ENCODE measurements at places on chromosomes 3 and 15.
A peak's percentile ranks its signal among the peaks of the same experiment; 100 is the strongest.

DNA sequence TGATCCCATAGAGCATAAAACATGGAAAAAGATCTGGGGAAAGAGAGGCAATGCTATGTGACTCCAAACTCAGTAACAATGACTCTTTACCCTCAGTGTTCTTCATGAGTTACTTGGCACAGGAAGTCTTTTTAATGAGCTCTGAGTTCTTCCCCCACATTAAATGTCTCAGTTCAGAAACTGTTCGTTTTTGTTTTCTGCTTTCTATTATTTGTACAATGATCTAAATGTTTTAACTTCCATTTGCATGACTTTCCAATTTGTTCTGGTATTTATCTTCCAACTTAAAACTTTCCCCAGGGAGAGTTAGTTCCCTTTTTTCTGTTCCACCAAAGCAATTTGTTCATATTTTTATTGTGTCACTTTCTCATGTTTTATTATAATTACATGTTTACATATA lies 177.0 kb upstream of the ZBTB20 start:
- DNase-seq: no peak

GRCh38 chr3:119639494-119640350 lies 20.7 kb downstream of the POPDC2 start:
- no peak for DNase-seq

DNA sequence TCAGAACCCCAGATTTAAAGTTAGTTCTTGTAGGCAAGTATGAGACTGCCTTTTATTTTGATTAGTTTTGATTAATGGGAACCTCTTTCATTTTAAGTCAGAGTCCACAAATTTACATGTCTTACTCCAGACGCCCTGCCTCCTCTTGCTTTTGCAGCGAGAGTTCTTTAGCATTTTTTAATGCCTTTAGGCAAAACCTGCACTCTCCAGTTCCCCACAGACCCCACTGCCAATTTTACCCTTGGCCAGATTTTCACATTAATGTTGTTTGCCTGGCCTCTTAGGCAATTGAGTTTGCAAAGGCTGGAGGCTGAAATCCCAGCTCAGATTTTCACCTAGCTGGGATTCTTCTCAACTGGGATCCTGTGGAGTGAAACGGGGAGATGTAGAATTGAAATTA lies 85.8 kb downstream of the GAP43 start:
- no peak for DNase-seq

DNA sequence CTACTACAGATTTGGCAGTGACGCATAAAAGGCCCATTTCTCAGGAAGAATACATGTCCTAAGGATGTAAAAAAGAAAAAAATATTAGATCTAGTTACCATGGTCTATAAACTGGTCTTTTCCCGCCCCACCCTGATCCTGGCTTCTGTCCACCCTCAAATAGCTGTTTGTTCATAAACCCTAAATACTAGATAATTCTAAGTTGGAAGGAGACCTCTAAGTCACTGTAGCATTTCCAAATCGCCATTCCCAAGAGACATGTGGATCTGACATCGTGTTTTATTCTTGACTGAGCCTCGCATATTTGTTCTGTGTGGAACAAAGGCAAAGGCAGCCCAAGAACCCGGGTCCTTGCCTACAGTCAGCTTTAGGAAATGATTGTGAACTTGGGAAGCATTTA lies 49.0 kb downstream of the LMCD1 start:
- no peak for DNase-seq

GRCh38 chr15:36737430-36737891 lies 158.0 kb downstream of the CDIN1 start:
- DNase-seq: no peak

GRCh38 chr3:10757021-10757820 lies 58.8 kb upstream of the SLC6A11 start:
- DNase-seq: no peak

- DNase-seq: no peak
Measured at GRCh38 chr3:169295912-169296570, 367.5 kb downstream of the MECOM start.

DNA sequence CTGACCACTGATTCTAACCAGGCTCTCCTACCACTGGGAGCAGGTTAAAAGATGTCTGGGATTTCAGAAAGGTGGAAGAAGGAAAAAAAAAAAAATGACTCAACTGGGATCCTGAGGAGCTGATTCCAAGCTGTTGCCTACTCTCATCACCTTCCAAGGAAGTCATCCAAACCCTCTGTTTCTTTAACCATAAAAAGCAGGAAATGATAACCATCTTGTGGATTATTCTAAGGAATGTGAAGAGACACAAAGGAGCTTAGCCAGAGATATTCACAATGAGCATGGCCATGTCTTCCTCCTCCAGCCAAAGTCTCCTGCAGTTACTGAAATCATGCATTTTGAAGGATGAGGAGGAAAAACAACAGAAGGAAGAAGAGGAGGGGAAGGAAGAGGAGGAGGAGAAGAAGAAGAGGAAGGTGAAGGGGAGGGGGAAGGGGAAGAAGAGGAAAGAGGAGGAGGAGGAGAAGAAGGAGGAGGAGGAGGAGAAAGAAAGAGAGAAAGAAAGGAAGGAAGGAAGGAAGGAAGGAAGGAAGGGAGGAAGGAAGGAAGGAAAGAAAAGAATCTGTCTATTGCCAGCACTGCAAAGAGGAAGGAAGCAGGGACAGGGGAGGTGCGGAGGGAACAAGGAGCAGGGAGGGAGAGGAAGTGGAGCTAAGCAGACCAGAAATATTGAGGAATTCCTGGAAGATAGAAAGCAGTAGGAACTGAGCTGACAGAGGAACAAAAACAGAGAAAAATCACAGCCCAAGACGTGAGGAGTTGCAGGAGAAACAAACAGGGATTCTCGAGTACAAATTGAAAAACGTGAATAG lies 229.2 kb downstream of the UACA start:
- no peak for DNase-seq

GRCh38 chr3:129276385-129276784 lies 2.3 kb upstream of the HMCES start:
- DNase-seq: no peak

DNA sequence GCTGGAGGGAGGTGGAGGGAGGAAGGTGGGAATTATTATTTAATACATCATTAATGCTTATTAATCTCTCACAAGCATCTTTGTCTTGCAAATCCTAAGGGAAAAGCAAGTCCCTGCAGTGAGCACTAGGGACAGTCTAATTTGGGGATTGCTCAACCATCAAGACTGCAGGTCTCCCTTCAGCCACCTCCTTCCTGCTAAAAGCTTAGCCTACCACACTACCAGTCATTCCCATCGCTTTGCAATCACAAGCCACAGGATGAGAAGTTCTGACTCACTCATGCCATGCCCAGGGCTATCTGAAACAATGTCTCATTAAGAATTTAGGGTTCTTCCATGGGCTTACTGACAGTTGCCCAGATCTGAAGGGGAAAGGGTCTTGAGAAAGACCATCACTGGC lies 51.0 kb upstream of the EIF1B start:
- DNase-seq: no peak

- DNase-seq: no peak
Measured at GRCh38 chr3:127396473-127396872, 108.6 kb upstream of the PRR20G start.

- no peak for DNase-seq
Measured at GRCh38 chr3:45413172-45413765, 24.9 kb downstream of the LARS2 start.

DNA sequence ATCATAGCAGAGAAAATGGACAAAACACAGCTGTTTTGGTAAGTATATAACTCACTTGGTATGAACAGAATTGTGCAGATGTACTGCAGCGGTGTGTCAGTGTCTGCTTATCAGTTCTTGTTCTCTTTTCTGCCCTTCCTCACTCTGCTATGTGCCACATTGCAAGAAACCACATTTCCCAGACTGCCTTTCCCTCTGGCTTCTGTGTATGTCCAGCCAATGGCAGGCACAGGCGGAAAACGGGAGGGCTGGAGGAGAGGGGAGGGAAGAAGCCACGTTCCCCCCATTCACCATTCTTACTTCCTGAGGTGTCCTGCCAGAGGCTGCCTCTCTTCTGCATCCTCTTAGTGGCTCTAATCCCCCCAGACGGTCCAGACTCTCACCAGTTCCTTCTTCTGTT lies 15.4 kb downstream of the HHLA2 start:
- no peak for DNase-seq

- DNase-seq: no peak
Measured at GRCh38 chr15:52540374-52541012, 11.8 kb upstream of the MYO5A start.

DNA sequence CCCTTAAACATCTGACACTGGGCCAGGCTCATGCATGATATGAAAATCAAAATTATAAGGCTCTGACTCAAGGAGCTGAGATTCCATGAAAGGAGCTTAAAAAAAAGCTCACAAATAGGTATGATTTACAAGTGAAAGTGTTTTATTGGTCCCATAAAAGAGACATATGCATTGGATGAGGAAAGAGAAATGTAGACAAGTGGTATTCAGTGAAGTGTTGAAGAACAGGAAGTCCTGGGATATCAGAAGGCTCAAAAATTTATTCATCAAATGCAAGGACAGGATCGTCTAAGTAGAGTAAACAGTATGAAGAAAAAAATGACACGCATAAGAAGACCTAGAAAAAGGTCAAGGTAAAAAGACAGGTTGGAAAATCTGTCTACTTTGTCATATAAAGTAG lies 188.9 kb downstream of the CBLB start:
- DNase-seq: no peak

GRCh38 chr3:94433811-94434210 lies 370.9 kb downstream of the NSUN3 start:
- DNase-seq: no peak

- peak; percentile 31 for DNase-seq
Measured at GRCh38 chr3:155753038-155753639, 8.3 kb upstream of the PLCH1 start.

DNA sequence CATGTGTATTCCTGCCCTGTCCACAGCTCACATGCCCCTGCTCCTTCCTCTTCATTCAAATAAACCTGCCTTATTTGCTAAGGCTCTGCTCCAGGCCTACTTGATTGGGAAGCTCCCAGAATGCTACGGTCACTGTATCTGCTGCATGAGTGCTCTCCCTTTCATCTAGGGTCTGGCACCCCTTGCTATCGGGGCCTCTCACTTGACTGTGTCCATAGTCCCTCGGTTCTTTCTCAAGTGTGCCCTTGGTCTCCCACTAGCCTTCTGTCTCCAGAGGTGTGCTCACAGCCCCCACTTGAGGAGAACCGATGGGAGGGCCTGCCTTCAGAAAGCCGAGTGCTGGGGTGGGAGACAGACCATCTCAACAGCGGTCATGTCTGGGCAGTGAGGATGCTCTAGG lies 57.4 kb upstream of the NMNAT3 start:
- DNase-seq: no peak

- no peak for DNase-seq
Measured at GRCh38 chr15:77418966-77419835, 703 bp downstream of the PEAK1 start.

GRCh38 chr3:56787258-56787775 lies 14.4 kb downstream of the ARHGEF3 start:
- DNase-seq: no peak

- DNase-seq: no peak
Measured at GRCh38 chr15:101578443-101578894, 73.7 kb downstream of the TM2D3 start.
